ENCODE measurements at places on chromosomes 6 and 20.

DNA sequence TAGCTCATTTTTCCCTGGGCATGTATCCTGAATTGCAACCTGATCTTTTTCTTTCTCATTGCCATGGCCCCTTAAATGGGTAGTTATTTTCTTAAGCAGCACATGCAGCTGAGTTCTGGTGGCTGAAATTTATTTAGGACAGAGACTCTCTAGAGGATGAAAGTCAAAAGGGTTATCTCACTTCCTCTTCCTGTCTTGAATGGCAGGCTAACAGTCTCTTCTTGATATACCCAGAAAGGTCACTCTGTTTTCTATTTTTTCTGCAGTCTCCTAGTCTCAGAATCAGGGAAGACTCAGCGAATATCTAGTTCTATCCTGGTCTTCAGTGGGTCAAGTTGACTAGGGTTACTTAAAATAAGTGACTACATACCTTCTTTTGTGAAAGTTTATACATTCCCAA, 243.3 kb downstream of the EPHA7 start:
- DNase-seq, result no peak

GRCh38 chr6:35737413-35738211, 780 bp downstream of the ARMC12 start:
- DNase-seq, result no peak

- no peak for DNase-seq
Observed at GRCh38 chr20:11379257-11380011, 538.3 kb upstream of the BTBD3 start.

GRCh38 chr20:50911716-50912115, 19.5 kb downstream of the ADNP start:
- no peak for DNase-seq

DNA sequence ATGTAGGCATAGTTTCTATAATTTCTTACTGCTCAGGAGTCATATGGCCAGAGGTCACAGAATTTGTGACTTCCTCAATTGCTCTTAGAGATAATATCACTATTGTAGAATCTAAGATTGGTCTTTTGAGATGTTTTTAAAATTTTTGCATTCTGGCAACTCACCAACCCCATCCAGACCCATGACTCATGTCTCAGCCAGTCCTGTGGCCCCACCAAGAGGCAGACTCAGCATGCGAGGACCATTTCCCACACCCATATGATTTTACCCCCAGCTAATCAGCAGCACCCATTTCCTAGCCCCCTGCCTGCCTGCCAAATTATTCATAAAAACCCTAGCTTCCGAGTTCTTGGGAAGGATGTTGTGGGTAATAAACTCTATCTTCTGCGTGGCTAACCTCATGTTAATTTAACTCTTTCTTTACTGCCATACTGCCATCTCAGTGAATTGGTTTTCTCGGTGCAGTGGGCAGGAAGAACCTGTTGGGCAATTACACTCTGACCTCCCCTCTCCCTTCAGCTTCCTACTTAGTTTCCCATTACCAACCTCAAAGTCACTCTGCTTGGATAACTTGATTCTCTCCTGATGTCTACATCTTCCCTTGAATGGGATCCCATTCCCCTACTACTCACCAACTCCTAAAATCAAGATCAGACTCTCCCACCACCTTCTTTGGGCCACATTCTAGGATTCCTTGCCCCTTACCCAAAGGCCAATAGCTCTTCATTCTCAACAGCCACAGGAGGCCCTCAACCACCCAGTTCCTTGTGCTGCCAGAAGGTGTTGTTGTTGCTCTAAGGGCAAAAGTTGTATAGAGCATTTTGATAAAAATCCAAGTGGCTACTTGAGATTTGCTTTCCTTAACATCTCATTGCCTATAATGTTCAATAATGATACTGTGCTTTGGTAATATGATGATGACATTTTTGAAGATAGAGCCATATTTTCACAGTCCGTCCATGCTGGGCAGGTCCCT, 16.2 kb upstream of the IYD start:
- DNase-seq, result no peak

DNA sequence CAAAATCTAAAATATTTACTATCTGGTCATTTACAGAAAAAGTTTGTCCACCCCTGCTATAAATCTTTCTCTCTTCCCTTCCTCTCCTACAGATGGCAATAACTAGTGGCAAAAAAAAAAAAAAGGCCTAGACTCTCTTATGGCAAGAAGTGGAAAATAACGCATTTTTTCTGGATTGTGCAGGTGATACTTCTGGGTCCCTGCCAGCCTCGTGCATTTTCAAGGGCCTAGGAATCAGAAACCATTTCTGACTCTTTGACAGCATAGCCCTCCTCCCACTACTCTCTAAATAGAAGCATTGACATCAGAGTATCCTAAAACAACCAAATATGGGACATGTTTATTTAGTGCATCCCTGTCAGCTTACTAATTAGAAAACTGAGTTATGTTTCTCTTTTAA, 251.0 kb downstream of the KHDC1L start:
- DNase-seq, result no peak

- DNase-seq, result no peak
Observed at GRCh38 chr6:105644073-105644489, 241.2 kb upstream of the PREP start.

- DNase-seq, result no peak
Observed at GRCh38 chr6:44339763-44340625, 2.5 kb upstream of the SPATS1 start.

GRCh38 chr6:89680551-89680950, 42.0 kb upstream of the LYRM2 start:
- DNase-seq, result no peak

GRCh38 chr6:43076464-43077332, 584 bp downstream of the PTK7 start:
- no peak for DNase-seq

DNA sequence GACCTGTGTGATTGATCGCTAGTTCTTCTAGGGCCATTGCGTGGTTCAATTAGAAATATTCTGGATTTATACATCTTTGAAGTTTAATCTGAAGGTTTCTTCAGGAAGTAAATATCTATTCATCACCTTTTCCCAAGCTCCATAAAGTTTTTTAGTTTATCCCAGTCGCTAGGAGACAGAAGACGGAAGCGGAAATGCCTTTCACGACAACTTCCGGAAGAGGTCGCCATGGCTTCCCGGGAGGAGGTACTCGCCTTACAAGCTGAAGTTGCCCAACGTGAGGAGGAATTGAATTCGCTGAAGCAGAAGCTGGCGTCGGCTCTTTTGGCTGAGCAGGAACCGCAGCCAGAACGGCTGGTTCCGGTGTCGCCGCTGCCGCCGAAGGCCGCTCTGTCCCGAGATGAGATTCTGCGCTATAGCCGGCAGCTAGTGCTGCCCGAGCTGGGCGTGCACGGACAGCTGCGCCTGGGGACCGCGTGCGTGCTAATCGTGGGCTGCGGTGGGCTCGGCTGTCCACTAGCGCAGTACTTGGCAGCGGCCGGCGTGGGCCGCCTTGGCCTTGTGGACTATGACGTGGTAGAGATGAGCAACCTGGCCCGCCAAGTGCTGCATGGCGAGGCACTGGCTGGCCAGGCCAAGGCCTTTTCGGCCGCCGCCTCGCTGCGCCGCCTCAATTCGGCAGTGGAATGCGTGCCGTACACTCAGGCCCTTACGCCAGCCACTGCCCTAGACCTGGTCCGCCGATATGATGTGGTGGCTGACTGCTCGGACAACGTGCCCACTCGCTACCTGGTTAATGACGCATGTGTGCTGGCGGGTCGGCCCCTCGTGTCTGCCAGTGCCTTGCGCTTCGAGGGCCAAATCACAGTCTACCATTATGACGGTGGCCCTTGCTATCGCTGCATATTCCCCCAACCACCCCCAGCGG, at the start of gene MOCS3:
MOCS3 (plus strand) TSS at position 204 of the 928 bp plus-strand sequence; CDS start at position 229, 25 bp downstream.
- DNase-seq, result peak; percentile 69
